Stomach (tissue), 19 donors: ENCODE measurements at places on chromosomes 13 and 19. TPM values are rescaled to one million over a fixed set of nuclear protein-coding genes. Genes with fewer than 3 reads are reported as not detected.

DNA sequence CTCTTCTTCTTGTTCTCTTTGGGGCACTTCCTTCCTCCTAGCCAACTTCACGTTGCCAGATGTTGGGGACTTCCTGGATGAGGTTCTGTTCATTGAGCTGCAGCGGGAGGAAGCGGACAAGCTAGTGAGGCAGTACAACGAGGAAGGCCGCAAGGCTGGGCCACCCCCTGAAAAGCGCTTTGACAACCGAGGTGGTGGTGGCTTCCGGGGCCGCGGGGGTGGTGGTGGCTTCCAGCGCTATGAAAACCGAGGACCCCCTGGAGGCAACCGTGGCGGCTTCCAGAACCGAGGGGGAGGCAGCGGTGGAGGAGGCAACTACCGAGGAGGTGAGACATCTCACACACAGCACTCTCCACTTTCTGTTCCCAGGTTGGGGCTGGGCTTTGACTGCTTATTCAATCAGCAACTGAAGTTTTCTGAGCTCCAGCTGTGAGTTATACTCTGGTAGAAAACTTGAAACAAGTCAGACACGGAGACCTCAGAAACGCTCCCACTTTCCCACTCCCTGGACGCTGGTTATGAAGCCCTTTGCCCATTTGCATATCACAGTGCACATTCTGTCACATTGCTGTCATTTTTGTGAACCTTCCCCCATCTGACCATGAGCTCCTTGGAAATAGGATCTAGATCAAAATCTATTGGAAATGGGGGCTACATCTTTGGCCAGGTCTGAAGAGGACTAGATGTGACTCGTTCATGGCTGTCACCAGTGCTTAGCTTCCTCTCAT lies 7.2 kb upstream of the CCDC97 start:
- no peak for DNase-seq

The PNPLA6 gene
- total RNA-seq: 50.3 TPM

The KLK1 gene
- total RNA-seq: not detected

GRCh38 chr19:11905928-11906327 lies 18.3 kb downstream of the ZNF69 start:
- DNase-seq: no peak

DNA sequence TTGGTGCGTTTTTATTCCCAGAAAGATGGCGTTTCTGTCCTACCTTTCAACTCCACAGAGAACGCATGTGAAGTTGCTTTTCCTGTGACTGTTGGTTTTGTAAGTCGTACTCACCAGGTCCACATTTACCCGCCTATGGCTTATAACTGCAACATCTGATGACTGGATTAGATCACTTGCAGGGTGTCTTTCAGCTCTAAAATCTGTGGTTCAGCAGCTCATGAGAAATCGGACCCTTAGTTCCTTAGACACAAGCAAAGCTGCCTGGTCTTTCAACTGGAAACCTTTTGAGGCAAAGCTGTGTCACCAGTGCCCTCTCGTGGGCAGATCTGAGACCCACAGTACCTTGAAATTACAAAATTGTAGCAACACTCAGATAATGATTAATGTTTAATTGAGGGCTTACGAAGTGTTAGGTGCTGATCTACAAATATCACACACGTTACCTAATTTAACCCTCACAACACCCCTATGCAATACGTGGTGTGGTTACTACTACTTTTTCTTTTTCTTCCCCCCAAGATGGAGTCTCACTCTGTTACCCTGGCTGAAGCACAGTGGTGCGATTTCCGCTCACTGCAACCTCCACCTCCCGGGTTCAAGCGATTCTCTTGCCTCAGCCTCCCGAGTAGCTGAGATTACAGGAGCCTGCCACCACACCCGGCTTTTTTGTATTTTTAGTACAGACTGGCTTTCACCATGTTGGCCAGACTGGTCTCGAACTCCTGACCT lies 65.4 kb downstream of the RUBCNL start:
- DNase-seq: peak; percentile 64

GRCh38 chr13:110306960-110307766 lies at the start of the genes COL4A1 and COL4A2:
Gene COL4A1, minus strand, starts transcription at chr13:110307157. Its CDS starts 130 bp downstream, at chr13:110307027.
Gene COL4A2, plus strand, starts transcription at chr13:110307284. Its CDS starts 620 bp downstream, at chr13:110307904.
- peak; percentile 92 for DNase-seq

GRCh38 chr13:31441800-31442510 lies 242.2 kb downstream of the B3GLCT start:
- DNase-seq: no peak
